ENCODE measurements at places on chromosomes 7 and 10. TPM values are rescaled to one million over a fixed set of nuclear protein-coding genes. Genes with fewer than 3 reads are reported as not detected.

NEBL gene
- 304 TPM for total RNA-seq

PVRIG gene
- 0.43 TPM for total RNA-seq

SEMA3D gene
- 1.4 TPM for total RNA-seq

FAM185A gene
- total RNA-seq, result 4.6 TPM

ZNF425 gene
- 1.3 TPM for total RNA-seq

NKX1-2 gene
- total RNA-seq, result not detected

IL6 gene
- 19.8 TPM for total RNA-seq

MARVELD1 gene
- total RNA-seq, result 26.5 TPM

ANKRD2 gene
- total RNA-seq, result 25.7 TPM

NEUROG3 gene
- not detected for total RNA-seq

CTTNBP2 gene
- 4.6 TPM for total RNA-seq

FHIP2A gene
- 18.3 TPM for total RNA-seq

SPACDR gene
- total RNA-seq, result not detected

C10orf90 gene
- 0.43 TPM for total RNA-seq

PTPN20 gene
- total RNA-seq, result 7.5 TPM

CYP3A4 gene
- total RNA-seq, result not detected

NOLC1 gene
- 47.8 TPM for total RNA-seq

CPA1 gene
- total RNA-seq, result not detected

MAT1A gene
- total RNA-seq, result not detected

CYP2C19 gene
- total RNA-seq, result not detected

TAS2R3 gene
- not detected for total RNA-seq

GUSB gene
- 9.1 TPM for total RNA-seq

GLI3 gene
- total RNA-seq, result 1.5 TPM

DNAH11 gene
- total RNA-seq, result 2.8 TPM

GIMAP1 gene
- total RNA-seq, result 8.0 TPM

CPXM2 gene
- 8.3 TPM for total RNA-seq

DYDC2 gene
- not detected for total RNA-seq

DDC gene
- not detected for total RNA-seq

C10orf62 gene
- total RNA-seq, result 0.35 TPM

NPFFR1 gene
- total RNA-seq, result 0.47 TPM

TUBAL3 gene
- 1.7 TPM for total RNA-seq

NEUROD6 gene
- total RNA-seq, result not detected

SFTPD gene
- total RNA-seq, result 2.1 TPM

SFTPA1 gene
- total RNA-seq, result not detected

KEL gene
- 0.12 TPM for total RNA-seq

CALHM1 gene
- total RNA-seq, result not detected

CUEDC2 gene
- 87.1 TPM for total RNA-seq

PKD2L1 gene
- total RNA-seq, result not detected

IFT22 gene
- total RNA-seq, result 22.0 TPM

TRPV6 gene
- total RNA-seq, result 0.19 TPM

DAGLB gene
- 5.7 TPM for total RNA-seq

ITGA8 gene
- 4.9 TPM for total RNA-seq

SSC4D gene
- total RNA-seq, result 0.35 TPM

PRPS1L1 gene
- total RNA-seq, result not detected

PLAC9 gene
- total RNA-seq, result 25.5 TPM

CPEB3 gene
- total RNA-seq, result 11.4 TPM

SPDYE9 gene
- not detected for total RNA-seq

TMEM130 gene
- 1.1 TPM for total RNA-seq

GPR141 gene
- not detected for total RNA-seq

SPDYE16 gene
- not detected for total RNA-seq

FGFR2 gene
- 19.0 TPM for total RNA-seq

STARD3NL gene
- total RNA-seq, result 36.3 TPM

AVPI1 gene
- 10.5 TPM for total RNA-seq

KCNIP2 gene
- 653 TPM for total RNA-seq

ADIRF gene
- total RNA-seq, result 67.8 TPM

Data from right atrium auricular region (tissue), 2 donors.